ENCODE measurements at places on chromosomes 7 and 10.

- no peak for DNase-seq
Measured at GRCh38 chr7:132872034-132872433, 209.9 kb downstream of the CHCHD3 start.

DNA sequence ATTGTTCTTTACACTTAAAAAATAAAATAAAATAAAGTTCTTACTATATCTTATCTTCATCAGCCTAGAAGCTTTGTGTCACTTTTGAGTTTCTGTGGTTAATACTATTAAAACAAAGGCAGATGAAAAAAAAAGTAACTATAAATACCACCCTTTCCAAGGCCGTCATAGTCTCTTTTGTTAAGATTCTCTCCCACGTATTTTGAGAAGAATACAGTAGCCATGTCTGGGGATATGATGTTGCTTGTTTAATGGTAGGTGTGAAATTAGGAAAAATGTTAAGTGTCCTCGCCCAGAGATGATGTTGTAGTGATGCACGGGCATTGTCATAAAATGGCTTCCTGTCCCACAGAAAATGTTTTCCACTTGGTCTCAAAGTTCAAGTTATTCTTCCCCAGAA, 223.9 kb downstream of the NEBL start:
- no peak for DNase-seq

DNA sequence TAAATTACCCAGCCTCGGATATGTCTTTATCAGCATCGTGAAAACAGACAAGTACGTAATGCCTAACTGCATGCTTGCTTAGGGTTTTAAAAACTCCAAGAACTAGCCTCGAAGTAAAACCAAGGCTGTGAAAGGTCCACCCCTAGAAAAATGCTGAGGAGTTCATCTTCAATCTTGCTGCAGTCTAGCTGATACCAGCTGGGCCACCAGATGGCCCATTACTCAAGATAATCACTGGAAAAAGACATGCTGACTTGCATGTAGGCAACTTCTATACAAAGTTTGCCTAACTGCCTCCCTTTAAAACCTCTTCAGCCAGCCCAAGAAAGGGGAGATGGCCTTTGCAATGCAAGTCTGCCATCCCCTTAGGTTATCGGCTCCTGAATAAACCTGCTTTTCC, 614.1 kb downstream of the GALNT17 start:
- no peak for DNase-seq

GRCh38 chr7:1981878-1982230, 250.9 kb downstream of the MAD1L1 start:
- DNase-seq, result no peak

DNA sequence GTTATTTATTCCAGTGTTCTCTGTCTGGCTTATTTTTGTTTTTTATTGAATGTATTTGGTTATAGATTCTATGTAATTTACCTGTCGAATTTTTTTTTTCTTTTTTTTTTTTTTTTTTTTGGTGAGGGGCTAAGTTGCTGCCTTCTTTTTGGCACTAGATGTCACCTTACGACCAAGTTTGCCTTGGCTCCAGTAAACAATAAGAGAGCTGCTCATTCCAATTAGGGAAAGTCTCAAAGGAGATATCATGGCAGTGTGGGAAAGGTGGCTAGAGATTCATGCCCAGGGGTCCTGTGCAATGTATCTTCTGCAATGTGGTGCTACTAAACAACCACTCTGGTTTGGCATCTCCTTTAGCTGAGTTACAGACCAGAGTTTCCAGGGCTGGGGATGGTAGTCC, 84.0 kb downstream of the PTPN20 start:
- DNase-seq, result no peak

Data from NT2/D1 (cell line).